ENCODE measurements at places on chromosomes 6 and 20.

DNA sequence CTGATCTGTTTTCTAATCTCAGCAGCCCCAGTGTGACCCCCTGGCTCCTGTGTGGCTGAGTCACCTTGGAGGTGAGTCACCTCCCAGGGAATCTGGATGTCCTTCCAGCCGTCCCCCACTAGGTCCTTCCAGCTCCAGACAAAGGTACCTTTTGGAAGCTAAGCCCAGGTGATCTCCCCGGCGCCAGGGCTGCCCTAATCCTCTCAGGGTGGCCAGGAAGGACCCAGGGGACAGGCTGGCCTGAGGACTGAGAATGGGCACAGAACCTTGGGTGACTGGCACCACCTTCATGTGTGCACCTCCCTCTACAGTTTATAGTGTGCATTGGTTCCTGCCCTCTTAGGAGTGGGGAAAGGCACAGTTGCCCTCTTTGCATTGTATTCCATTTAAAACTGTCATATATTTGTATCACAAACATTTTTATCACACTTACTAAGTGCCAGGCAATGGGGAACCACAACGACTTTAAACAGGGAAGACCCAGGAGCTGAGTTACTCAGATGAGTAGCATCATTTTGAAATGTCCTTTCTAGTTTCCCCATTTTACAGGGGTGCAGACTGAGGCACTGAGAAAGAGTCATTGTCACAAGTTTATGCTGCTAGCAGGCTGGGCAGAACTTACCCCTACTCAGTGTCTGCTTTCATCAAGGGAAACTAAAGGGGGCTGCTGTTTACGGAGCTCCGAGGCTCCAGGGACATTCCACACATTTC is 2.6 kb upstream of the BPIFB4 start:
- DNase-seq = no peak

- no peak for DNase-seq
Measured at GRCh38 chr20:32962053-32962452, 42.2 kb downstream of the SUN5 start.

GRCh38 chr6:7546020-7546369 is 4.5 kb downstream of the DSP start:
- no peak for DNase-seq

GRCh38 chr6:170295510-170296422 is 4.9 kb upstream of the DLL1 start:
- DNase-seq = no peak
